SW 1271 (cell line): ENCODE measurements at places on chromosomes 16 and 17.

- no peak for DNase-seq
These were observed at the start of gene ICAM2 for GRCh38 chr17:64020056-64020766. ICAM2 (minus strand) TSS chr17:64020633; CDS start chr17:64006691, 13,942 bp downstream.

- DNase-seq, result no peak
These were observed 16.6 kb downstream of the DNAH3 start for GRCh38 chr16:21134053-21134452.

DNA sequence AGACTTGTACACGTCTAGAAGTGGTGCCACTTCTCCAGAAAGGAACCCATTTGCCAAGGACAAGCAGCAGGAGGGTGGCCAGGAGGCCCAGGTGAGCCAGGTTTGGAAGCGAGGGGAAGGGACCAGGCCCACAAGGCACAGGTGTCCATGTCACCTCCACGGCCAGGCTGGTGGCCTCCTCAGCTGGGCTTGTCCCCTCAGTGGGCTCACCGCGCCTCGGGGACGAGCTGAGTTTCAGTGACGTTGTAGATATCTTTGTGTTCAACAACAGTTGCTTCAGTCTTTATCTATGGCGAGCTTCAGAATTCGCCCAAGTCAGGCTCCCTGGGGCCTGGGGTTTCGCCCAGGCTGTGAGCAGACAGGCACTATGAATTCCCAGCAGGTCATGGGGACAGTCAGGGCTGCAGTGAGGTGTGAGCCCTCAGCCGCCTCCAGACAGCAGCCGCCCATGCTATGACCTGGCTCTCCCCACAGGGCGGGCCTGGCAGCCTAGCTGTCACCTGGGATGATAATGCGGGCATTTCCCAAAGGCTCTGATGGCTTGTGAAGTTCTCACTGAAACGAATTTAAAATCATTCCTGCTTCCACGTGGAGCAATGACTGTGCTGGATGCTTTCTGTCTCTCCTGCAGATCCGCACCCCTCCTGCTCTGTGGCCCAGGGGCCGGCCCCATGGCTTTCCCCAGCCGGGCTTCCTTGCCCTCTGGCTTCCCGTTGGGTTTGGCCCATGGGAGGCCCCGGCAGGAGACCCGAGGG is 89.5 kb downstream of the MRC2 start:
- DNase-seq, result no peak

DNA sequence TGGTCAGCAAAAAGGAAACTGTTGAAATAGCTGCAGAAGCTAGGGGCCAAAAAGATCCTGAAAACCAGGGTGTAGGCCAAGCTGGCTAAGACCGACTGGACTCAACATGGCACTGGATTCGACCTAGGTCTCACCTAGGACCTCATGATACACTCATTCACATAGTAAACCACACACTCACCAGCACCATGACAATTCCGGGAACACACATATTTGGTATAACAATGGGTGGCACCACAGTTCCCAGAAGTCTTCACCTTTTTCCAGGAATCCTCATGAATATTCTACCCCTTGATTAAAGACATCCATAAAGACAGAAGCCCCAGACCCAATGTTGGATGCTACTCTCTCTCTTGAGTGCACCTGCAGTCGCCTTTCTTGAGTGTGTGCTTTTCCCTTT is 460.1 kb downstream of the TMEM114 start:
- no peak for DNase-seq

DNA sequence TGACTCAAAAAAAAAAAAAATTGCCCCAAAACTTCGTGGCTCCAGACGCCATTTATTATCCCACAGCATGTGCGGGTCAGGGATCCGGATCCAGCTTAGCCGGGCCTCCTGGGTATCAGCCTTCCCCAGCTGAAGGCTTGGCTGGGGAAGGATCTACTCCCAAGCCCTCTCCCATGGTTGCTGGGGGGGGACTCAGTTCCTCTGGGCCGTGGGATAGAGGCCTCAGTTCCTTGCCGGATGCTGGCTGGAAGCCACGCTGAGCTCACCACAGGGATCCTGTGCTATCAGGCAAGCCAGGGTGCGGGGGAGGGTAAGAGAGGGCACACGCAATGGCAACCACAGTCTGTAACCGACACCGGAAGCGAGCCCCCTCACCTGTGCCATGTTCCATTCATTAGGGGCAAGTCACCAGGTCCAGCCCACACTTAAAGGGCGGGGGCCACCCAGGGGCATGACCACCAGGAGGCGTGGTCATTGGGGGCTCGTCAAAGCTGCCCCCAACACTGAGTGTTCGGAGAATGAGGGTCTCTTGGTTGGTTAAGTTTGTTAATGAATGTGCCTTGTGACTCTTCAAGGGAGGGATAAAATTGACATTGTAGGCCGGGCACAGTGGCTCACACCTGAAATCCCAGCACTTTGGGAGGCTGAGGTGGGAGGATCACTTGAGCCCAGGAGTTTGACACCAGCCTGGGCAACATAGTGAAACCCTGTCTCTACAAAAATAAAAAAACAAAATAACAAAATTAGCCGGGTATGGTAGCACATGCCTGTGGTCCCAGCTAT is 210.0 kb upstream of the GSE1 start:
- no peak for DNase-seq

DNA sequence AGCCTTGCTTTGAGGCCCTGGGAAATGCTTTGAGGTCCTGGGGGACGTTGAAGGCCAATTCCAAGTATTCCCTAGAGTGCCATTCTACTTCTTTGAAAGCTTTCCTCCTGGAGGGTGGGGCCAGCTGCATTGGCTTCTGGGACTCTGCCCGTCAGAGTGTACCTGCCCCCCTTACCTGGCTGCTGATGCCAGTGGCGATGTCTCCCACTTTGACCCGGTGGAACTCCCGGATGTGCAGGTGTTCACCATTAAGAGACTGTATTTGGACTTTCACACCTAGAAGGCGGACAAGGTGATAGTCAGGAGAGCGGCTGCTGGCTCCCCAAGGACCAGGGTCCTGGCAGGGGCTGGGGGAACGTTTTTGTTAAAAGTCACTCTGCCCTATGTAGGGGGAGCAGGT is 3.1 kb upstream of the SPATA32 start:
- no peak for DNase-seq

DNA sequence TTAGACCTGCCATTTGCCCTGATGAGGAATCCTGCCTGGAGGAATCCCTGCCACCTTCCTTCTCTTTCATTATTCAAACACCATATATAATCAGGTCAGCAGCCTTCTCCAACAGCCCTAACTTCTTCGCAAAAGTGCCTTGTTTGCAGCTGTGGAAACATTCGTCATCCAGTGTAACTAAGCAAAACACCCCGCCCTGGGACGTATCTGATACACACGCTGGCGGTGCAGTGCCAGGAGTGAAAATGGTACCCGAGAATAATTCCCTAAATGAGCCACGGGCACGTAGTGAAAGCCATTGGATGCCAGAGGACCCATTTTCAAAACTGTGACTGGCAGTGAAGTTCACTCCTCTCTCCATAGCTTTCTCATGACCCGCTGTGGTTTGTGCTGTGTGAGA is 73.7 kb downstream of the IRX3 start:
- DNase-seq, result no peak

- no peak for DNase-seq
These were observed 2.9 kb downstream of the HIGD1B start for GRCh38 chr17:44850612-44851011.
